ENCODE measurements at places on chromosomes 1 and 21.

- DNase-seq = peak; percentile 85
Measured at GRCh38 chr1:152444045-152444444, 30.0 kb upstream of the CRNN start.

GRCh38 chr1:185170291-185170848, 13.4 kb downstream of the SWT1 start:
- peak; percentile 37 for DNase-seq

DNA sequence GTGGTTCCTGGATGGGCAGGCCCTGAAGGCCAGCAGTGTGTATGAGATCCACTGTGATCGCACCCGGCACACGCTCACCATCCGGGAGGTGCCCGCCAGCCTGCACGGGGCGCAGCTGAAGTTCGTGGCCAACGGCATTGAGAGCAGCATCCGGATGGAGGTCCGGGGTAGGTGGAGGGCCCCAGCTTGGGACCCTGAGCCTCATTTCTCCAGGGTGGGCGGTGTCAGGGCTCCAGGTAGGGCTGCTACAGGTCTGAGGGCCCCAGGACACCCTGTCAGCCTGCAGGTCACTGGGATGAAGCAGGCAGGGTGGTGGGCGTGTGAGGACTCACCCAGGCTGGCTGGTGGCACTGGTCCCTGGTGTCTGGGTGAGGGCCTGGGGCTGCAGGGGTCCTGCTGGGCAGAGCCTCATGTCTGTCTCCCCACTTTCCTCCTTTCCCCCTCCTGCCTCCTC, 7.8 kb downstream of the OBSCN start:
- no peak for DNase-seq

DNA sequence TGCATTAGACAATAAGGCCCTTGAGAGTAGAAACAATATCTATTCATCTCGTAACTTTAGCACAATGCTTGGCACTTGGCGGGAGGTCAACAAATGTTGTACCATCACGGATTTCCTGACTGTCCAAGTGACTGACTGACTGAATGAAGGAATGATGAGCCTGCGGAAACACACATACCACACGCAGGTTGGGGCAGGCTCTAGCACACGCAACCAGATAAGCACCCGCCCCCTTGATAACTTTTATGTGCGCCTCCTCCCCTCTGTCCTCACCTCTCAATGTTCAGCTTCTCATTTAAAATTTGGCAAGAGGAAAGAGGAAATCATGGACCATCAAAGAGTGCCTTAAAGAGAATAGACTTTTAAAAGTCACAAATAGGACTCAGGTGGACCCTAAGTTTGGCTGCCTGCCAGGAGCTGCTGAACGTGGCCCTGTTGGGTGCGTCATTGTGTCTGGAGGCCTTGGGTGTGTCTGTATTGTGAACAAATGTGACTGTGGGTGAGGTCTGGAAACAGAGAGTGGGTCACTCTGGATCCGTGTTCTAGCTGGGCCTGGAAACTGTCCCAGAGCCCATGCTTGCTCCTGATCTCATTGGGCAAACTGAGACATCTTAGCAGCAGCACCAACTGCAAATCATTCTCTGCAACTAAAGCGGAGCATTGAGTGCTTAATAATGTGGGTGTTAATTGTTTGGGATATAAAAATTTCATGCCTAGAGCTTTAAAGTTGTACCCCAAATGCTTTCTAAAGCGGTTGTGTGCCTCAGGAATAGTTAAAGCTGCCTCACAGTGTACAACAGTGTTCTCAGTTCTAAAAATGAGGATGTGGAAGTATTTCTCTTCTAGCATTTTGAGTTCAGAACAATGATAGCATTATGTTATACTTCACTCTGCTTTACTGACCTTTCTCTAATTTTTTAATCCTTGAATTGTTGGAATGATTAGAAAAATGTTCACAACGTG, 47.6 kb upstream of the ABCG1 start:
- DNase-seq = no peak

- no peak for DNase-seq
Measured at GRCh38 chr1:81512252-81513003, 288.3 kb upstream of the ADGRL2 start.

GRCh38 chr1:194707074-194707473, 1520.7 kb upstream of the B3GALT2 start:
- DNase-seq = no peak

DNA sequence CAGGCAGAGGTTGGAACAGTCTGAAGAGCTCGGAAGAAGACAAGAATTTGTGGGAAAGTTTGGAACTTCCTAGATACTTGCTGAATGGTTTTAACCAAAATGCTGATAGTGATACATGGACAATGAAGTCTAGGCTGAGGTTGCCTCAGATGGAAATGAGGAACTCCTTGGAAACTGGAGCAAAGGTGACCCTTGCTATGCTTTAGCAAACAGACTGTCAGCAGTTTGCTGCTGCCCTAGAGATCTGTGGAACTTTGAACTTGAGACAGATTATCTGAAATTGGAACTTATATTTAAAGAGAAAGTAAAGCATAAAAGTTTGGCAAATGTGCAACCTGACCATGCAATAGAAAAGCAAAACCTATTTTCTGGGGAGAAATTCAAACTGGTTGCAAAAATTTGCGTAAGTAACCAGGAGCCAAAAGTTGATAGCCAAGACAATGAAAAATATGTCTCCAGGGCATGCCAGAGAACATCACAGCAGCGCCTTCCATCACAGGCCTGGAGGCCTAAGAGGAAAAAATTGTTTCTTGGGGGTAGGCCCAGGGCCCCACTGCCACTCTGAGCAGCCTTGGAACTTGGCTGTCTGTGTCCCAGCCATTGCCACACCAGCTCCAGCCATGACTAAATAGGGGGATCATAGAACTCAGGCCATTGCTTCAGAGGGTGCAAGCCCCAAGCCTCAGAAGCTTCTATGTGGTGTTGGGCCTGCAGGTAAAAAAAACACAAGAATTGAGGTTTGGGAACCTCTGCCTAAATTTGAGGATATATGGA, 675.3 kb downstream of the LTN1 start:
- DNase-seq = no peak

DNA sequence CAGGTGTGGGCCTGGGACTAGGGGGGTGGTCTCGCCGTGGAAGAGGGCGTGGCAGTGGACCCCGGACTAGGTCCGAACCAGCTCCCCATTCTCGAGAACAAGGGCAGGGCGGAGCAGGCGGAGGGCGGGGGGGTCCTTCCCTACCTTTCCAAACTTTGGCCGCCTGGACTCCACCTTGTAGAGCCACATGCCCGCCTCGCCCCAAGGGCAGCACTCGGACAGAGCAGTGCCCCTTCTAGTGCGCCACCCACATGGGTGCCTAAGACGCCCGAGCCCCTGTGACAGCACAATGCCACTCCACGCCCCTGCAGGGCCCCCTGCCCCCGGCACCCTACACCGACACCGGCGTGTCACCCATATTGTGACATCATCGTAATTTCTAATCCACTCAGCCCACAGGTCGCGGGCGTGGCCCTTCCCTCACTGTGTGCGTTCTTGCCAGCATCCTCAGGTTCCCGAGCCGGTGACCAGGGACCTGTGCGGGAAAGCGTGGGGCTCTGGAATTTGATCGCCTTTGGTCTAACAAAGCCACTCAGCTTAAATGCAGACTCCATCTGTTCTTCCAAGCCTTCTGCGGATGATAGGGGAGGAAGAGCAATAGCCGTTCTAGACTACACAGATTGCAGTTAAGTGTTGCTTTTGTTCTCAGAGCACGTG, 553 bp upstream of the STMN1 start:
- no peak for DNase-seq
